Hematopoietic multipotent progenitor cell treated with erythropoietin and hydrocortisone succinate and interleukin-3 and kit ligand, for 6 days (in vitro differentiated cells): ENCODE measurements at places on chromosomes 12 and 14.

- DNase-seq = no peak
Measured at GRCh38 chr14:70067810-70068209, 120.9 kb downstream of the SLC8A3 start.

GRCh38 chr14:103773521-103773920, 57.9 kb downstream of the ZFYVE21 start:
- no peak for DNase-seq

DNA sequence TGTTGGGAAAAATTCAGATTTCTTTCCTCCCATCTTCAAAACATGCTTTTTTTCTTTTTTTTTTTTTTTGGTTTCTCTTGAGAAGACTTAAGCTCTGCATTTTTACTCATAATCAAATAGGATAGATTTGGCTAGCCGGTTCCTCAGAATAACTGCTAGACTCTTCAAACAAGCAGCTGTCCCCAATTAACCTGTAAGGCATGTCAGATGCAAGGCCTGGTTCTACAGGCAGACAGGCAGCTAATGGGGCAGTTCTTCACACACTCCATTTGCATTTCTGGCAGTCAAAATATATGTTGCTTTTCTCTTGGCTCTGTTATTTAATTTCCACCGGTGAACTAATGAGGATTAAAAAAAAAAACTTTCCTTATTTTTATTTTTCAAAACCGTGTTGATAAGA, 228.0 kb upstream of the ATP2B1 start:
- DNase-seq = no peak

- DNase-seq = peak; percentile 35
Measured at GRCh38 chr14:68865542-68865941, 72.7 kb upstream of the ZFP36L1 start.

DNA sequence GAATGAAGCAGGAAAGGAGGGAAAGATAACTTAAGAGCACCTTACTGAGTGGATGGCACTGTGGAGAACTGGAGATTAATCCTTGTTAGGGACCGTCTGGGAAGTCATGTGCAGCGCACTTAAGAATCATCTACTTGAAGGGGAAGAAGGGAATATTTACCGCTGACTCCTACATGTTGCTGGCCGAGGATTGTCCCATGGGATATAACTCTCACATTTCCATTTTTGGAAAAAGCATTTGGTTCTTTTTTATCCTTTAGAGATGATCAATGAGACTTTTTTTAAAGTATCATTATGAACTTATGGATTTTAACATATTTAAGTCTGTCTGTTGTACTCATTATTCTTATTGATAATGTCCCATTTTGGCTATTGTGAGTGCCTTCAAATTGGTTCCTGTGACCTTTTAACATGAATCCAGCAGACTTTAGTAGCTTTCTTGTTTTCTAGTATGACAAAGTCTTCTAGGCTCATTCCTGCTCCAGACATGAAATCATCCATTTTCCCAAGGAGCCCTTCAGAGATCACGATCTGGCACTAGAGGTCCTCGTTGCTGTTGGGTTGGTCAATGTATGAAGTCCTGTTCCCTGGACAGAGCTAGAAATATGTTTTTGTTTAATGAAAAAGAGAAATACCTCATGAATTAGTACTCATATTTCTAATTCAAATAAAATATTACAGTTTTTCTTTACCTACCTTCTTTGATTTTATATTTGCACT, 20.2 kb upstream of the FAM234B start:
- DNase-seq = no peak

- DNase-seq = no peak
Measured at GRCh38 chr12:65958456-65958855, 134.2 kb downstream of the HMGA2 start.

DNA sequence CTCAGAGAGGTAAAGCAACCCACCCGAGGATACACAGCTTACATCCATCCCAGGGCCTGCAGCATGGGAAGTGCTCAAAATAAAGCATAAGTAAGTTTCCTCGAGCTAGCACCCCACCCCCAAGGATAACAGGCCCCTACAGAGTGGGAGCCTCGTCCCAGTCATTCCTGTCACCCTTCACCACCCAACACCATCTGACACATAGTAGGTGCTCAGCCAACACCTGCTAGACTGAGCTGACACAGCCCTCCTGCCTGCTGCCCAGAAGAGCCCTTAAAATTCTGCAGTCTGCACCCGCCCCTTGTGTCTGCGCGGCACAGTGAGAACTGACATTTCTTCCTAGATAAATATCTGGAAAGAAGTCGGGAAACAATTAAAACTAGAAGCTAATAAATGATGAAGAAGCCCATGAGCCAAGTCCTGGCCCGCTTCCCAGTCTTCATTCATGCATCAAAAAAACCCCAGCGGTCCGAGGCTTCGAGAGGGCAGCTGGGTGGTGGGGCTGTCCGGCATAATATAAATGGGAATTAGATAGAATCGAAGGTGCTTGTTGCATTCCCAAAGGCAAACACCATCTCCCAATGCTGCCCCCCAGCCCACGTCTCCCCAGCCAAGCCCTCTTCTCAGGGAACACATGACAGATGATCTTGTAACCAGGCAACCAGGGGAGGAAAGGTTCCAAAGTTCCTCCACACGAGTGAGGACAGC, 76.2 kb downstream of the BCL11B start:
- no peak for DNase-seq

DNA sequence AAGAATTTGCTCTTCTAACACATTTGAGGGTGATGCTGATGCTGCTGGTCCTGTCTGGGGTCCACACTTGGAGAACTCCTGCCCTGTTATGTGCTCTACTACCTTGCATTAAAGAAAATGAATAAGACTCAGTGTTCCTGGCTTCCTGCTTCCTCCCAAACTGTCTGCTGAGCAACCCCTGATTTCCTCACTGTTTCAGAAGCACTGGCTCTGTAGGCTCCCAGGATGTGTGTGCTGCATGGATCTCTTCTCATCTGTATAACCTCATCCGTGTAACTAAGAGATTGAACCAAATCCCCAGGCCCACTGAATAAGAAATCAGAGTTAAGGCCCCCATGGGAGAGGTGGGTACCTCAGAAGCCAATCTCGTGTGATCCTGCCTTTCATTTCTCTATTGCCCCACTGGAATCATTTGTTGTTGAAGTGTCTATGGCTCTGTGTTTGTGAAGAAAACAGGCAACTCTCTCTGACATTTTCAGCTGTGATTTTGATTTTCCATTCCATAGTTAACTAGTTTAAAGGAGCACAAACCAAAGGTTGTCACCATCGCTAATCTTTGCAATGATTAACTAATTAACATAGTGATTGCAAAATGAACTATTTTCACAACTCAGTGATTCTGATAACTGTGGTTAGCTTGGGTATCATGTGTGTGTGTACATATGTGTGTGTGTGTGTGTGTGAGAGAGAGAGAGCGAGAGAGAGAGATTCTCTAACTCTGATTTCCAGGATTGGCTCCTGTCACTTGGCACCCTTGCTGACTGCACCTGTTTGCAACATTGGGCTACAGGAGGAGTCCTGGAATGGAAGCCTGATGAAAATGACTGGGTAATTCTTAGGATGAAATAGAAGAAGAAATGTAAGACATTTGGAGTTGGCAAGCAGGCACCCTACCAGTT, 196.2 kb downstream of the SLC38A4 start:
- no peak for DNase-seq

DNA sequence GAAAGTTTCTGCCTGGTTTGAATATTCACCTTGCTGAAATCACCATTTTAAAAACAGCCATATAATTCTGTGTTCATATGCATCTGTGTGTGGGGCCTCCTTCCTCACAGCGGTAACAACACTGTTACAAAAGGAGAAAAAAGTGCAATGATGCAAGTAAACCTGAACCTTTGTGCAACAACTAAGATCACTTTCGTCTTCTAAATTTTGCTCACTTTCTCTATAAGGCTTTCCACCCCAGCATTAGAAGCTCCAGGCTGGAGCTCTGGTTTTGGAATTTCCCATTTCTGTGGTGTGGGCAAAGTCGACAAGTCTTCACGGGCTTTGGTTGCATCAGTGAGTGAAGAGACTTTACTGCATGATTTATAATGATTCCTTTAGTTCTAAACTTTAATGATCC, 18.4 kb downstream of the FGD6 start:
- no peak for DNase-seq

DNA sequence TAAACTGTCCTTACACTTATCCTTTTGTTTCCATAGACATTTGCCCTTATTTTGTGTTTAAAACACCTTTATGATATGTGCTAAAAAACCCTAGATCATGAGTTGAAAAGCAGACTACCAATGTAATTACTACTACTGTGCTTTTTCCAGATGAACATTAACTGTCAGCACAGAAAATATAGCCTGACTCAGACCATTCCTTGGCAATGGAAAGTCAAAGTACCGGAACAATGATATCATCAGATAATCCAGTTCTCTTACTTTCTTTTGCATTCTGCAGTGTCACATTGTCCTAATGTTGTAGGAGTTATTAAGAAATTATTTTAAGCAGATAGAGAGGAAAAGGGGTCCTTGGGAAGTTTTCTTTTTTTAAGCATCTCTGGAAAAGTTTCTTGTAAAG, 1189.0 kb upstream of the FLRT2 start:
- DNase-seq = no peak

- peak; percentile 74 for DNase-seq
Measured at GRCh38 chr14:67487937-67488893, at the start of gene TMEM229B. Gene TMEM229B (minus strand): TSS chr14:67488721. CDS start chr14:67473923, 14,798 bp downstream.

- DNase-seq = peak; percentile 62
Measured at GRCh38 chr12:122659579-122659978, 43.6 kb downstream of the HCAR2 start.

DNA sequence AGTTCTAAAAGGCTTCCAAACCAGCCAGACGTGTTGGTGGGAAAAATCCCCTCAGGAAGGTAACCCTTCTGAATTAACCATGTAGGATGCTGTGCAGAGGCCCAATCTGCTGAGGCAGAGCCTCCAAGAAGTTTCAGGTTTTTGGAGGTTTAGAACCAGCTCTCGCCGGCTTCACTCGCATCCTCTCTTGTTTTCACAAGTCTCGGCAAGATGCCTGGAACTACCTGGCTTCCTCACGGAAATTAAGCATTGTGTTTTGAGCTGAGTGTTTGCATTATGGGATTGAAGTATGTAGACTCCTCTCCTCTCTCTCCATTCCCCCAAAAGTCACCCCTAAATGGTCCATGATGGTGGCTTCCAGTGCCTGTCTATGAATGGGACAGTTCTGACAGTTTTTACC, 20.6 kb downstream of the LTBP2 start:
- no peak for DNase-seq

DNA sequence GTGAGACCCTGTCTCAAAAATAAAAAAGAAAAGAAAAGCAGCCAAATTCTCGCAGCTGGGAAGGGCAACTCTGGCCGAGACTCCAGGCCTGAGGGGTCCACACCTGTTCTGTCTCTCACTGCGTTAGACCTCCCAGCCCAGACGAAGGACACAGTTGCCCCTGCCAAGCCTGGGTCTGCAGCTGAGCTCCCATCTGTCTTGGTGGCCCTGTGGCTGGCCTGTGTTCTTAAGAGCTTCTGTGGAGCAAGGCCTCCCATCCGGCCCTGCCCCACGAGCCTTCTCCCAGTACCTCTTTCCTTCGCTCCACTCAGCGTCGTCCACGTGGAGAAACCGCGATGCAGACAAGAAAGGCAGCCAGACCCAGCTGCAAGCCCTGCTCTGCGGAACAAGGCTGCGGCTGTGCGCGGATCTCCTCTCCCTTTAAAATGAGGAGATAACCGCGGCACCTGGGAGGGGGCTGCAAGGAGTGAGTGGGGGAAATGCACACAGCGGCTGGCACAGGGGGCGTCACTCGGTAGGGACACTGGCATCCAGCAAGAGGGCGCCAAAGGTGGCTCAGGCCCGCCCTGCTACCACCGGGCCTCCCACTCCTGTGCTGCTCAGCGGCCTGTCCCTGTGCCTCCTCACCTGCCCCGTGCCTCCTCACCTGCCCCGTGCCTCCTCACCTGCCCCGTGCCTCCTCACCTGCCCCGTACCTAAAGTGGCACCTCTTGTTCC, 42.4 kb downstream of the LRRC74A start:
- DNase-seq = no peak
